ENCODE measurements at places on chromosomes 3 and 15.

GRCh38 chr15:97545799-97546198 lies 414.7 kb upstream of the ARRDC4 start:
- DNase-seq: peak; percentile 30

GRCh38 chr3:183812761-183813445 lies 12.5 kb downstream of the MAP6D1 start:
- no peak for DNase-seq

DNA sequence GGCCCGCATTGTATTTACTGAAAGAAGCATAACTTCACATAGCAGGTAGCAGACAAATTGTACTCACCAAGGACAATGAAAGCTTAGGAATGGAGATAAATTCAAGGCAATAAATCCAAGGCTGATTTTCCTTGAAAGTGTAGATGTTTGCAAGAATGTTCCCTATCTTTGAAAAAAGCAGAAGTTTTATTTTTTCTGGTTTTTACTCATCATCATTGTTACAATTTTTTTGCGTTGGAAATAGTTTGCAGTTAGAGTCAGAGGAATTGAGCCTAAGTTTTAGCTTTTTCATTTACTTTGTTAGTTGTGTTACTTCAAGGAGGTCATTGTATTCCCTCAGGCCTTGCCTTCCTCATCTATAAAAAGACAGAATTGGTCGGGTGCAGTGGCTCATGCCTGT lies 213.9 kb upstream of the TBL1XR1 start:
- DNase-seq: peak; percentile 53

GRCh38 chr3:177622520-177622919 lies 425.2 kb upstream of the TBL1XR1 start:
- no peak for DNase-seq

DNA sequence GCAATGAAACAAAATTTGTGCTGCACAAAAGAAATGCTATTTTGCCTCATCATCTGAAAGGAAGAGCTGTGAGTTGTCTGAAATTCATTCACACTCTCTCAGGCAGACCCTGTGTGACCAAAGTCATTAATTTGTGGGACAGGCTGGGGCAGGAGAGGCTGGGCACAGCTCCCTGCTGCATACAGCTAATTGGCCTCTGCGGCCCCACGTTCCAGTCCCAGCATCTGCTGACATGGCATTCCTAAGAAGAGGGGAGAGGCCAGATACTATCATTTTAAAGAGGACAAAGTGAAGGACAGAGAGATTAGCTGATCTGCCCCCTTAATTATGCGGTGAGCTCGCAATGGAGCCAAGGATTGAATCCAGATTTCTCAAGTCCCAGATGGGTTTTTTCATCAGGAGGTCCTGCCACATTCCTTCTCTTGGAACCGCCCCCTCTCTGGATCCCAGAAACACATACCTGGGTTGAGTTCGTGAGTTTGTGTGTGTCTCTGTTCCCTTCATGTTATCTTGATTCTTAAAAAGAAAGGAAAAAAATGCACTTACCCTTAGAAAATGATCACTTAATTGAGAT lies 25.1 kb downstream of the POLR2M start:
- DNase-seq: no peak

DNA sequence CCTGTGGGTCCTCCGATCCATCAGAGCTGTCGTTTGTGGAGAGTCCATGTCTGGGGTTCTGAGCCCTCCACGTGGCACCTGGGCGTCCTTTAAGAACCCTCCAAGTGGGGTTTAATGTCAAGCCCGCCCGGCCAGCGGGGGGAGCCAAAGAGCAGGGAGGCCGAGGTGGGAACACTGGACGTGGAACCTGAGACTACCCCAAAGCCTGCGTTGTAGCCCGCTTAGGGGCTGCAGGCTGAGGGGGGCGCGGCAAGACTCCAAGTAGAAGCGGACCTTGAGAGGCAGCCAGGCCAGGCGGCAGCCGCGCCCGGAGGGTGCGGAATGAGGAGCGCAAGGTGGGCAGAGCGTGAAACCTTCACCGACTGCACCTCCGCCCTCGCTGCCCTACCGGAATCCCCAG lies 126.2 kb upstream of the ATP10A start:
- no peak for DNase-seq

DNA sequence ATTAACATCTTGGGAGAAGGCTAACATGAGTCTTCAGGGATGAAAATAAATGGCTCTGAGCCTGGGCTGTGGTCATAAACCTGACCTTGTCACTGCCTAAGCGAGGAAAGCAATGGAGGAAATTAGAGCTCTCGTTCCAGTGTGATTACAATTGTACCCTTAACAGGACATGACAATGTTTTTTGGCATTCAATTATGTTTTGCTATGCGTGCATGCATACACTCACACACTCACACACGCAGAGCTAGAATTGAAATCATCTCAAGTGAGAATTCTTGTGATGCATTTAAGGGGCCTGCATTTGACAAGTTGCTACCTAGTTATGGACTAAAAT lies 24.1 kb downstream of the ZNF80 start:
- DNase-seq: no peak

DNA sequence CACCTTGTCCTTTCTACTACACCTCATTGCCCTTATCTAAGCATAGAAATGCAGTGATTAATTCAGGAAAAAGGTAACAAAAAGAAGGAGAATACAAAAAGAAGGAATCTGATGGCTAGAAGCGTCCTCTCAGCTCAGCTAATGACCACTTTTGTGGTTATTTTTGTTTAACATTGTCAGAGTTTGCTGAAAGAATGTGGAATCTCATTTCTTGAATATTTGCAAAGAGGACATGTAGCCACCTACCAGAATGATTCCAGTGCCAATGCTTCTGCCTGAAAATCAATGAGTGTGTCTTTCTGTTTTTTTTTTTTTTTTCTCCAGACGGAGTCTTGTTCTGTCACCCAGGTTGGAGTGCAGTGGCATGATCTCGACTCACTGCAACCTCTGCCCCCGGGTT lies 24.5 kb downstream of the NANOGP8 start:
- DNase-seq: no peak
